Stimulated activated CD8-positive, alpha-beta memory T cell treated with anti-CD3 and anti-CD28 coated beads, Interleukin-2, amount 100 ng/mL, for 1 hour (primary cell): ENCODE measurements at places on chromosomes 1 and 21.

DNA sequence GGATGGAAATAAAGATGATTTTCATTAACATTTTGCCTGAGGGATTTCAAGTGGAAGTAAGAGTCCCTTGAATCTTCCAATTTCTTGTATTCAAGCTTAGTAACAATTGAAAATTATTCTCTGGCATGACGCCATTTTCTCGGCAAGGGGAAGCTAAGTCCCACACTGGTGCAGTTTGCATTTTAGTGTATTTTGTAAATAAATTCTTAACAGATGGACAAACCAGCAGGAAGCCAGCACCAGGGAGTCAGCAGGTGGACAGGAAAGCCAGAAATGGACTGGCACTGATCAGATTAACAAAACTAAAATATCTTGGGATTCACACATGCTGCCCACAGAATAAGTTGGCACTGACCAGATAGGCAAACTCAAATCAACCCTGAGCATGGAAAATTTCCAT, 311.3 kb downstream of the LRRIQ3 start:
- no peak for DNase-seq

- DNase-seq: no peak
These were observed 3.6 kb downstream of the ZC3H12A start for GRCh38 chr1:37477946-37478345.

DNA sequence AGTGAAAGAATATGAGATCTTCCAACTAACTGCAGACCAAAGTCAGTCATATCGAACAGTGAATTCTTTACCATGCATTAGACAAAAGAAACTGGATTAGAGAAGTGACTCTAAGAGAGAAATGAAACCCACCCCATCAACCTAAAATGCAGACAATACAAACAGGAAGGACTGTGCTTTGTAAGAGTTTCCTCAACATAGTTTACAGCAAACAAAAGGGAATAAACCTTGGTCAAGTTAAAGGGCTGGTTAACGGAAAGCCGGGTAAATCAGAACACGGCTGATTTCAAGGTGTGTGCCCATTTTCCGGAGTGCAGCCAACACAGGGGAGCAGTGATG, 39.2 kb downstream of the SIPA1L2 start:
- DNase-seq: no peak

GRCh38 chr1:173017792-173018191, 32.9 kb downstream of the TNFSF18 start:
- DNase-seq: no peak

DNA sequence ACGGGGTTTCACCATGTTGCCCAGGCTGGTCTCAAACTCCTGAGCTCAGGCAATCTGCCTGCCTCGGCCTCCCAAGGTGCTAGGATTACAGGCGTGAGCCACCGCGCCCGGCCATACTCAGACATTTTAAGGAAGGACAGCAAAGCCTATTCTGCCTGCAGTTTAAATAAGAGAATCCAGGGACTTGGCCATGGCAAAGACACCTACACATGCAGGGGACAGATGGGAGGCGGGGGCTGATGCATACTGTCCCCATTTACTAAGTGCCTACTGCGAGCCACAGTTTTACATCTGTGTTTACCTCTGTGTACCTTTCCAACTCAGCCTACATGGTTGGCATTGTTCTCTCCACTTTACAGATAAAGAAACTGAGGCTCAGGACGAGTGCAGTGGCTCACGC, 25.4 kb downstream of the LDLRAD2 start:
- no peak for DNase-seq

GRCh38 chr1:45569962-45570581, 13.8 kb upstream of the NASP start:
- DNase-seq: peak; percentile 54

- no peak for DNase-seq
These were observed 15.3 kb upstream of the AHCYL1 start for GRCh38 chr1:109969146-109969829.

DNA sequence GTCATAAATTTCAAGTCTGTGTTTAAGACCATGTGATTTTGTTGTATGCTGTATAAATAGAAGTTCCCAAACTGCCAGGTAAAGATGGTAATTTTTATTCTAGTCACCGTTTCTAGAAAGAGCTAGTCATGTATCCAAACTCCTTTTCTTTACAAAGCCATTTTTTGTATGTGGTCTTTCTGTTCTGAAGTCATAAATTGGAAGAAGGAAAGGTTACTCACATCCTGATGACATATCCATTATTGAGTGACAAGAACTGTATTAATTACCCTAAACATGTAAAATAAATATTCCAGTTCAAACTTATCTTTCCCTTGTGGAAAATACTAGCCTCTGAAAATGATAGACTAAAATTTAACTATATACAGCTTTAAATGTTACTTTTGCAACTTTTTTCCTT, 104.7 kb downstream of the POFUT2 start:
- no peak for DNase-seq

- DNase-seq: no peak
These were observed 18.7 kb downstream of the SLC9A1 start for GRCh38 chr1:27136236-27136551.

DNA sequence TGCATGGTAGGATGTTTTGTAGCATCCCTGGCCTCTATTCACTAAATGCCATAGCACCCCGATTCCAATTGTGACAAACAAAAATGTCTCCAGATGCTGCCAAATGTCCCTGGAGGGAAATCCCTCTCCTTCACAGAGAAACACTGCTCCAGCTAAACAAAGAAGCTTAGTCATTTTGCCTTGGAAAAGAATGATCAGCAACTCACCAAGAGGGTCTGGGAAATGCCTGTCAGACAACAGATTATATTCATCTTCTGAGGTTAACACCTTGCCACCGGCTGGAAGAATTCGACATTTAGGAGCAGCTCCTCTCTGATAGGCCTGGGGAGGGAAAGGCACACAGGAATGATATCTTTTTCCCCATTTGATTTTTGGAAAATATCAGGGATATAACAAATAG, 84.4 kb downstream of the NIBAN1 start:
- DNase-seq: no peak

- DNase-seq: no peak
These were observed 5.9 kb downstream of the GNAT2 start for GRCh38 chr1:109613361-109614147.

GRCh38 chr21:45819478-45820170, 161.9 kb upstream of the COL6A1 start:
- no peak for DNase-seq
